ENCODE measurements at places on chromosomes 2 and 18.
A peak's percentile ranks its signal among the peaks of the same experiment; 100 is the strongest.

- DNase-seq = no peak
These were observed 112.1 kb upstream of the RNU4ATAC start for GRCh38 chr2:121418494-121419058.

DNA sequence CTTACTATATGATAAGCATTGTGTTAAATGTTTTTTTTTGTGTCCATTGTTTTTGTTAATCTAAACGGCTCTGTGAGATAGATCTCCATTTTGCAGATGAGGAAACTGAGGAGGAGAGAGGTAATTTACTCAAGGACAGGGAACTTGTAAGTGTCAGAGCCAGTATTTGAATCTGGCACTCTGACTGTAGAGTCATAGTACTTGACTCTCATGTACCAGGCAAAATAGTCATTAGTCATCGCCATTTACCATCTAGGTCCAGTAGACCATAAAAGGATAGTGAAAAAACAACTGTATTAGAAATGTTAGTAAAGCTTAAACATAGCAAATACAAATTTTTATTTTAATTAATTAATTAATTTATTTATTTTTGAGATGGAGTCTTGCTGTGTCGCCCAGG lies 4.8 kb downstream of the PSMD14 start:
- no peak for DNase-seq

DNA sequence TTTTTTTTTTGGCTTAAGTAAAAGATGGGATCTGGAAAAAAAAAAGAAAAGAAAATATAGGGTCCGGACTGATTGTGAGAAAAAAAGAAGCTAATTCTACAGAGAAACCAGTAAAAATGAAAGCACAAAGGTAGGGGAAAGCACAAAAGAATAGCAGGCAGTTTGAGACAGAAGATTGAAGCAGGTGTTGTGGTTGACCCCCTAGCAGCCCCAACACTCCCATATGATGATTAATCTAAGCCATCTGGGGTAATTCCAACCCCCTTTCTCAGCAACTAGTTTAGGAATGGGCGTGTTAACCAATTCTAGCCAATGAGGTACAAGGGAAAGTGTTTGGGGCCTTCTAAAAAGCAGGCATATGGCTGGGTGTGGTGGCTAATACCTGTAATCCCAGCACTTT lies 77.0 kb downstream of the MBD2 start:
- DNase-seq = no peak

DNA sequence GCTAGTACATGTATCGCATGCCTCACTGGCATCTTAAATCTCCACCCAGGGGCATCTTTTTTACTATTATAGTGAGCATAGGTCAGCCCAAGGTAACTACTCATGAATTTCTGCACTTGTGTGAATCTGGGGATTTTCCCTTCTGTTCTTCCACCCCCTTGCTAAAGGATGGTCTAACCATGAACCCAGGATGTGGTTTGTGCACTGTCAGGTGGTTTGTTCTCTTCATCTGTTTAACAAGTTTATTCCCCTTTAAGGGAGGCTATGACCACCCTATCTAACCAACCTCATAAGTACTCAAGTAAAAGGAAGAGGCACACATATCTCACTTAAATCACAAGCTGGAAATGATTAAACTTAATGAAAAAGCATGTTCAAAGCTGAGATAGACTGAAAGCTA lies 243.0 kb downstream of the RPRM start:
- DNase-seq = no peak

- no peak for DNase-seq
These were observed 155.5 kb downstream of the ZFP36L2 start for GRCh38 chr2:43070676-43071502.

DNA sequence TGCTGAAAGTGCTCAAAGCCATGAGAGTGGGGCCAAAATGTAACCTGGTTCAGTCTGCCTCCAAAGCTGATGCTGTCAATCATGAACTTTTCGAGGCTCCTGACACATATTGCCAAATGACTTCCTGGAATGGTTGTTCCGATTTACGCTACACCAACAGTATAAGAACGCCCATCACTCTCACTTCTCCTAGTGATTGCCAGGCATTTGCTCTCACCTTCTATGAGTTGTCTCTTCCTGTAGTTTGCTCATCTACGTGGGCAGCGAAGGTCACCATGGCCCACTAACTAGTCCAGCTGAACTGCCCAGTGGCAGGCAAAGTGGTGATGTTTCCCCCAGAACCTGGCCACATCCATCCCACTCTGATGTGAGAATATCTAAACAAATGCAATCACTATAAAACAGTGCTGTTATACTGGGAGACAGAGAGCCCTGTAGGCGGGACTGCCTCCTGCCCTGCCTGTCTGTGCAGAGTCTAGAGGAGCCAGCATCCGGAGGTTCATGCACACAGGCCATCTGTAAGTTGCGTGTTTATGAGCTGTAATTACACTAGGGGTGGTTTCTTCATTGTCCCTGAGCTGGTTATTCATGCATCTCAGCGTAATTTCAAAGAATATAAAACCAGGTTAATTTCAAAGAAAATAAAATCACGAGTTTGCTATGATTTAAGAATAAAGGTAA lies 8.8 kb upstream of the CABLES1 start:
- DNase-seq = no peak

DNA sequence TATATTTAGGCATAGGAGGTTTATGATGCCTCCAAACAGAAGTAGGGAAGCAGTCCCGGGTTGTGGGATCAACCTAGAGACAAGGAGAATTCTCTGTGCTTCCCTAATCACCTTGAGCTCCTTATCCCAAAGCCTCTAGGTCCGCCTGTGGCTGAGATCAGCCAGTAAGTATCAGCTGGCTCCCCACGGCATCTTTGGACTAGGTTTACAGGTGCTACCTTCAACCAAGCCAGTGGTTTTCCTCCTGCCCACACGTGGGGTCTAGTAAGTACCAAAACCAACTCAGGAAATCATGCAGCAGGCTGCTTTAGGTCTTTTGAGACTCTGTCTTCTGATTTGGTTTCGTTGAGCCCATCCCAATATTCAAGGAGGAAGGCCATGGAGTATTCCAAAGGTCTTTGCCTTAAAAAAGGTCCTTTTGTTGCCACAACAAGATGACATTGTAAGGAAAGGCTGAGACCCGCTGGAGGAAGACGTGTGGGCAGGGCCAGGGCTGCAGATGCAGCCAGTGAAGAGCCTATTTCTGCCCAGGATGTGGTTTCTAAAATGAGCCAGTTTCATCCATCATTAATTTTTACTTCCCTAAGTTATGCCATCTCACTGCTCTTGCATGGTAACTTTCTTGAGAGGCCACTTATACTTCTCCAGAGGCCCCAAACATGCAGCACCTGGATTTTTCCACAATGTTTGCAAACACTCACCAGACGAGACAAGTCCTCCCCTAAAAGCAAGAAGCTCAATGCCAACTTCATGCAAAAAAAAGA lies 248.7 kb downstream of the RNF152 start:
- no peak for DNase-seq

GRCh38 chr2:128643221-128644065 lies 324.8 kb upstream of the HS6ST1 start:
- DNase-seq = no peak

- no peak for DNase-seq
These were observed 226.2 kb downstream of the PIEZO2 start for GRCh38 chr18:10923141-10923540.

DNA sequence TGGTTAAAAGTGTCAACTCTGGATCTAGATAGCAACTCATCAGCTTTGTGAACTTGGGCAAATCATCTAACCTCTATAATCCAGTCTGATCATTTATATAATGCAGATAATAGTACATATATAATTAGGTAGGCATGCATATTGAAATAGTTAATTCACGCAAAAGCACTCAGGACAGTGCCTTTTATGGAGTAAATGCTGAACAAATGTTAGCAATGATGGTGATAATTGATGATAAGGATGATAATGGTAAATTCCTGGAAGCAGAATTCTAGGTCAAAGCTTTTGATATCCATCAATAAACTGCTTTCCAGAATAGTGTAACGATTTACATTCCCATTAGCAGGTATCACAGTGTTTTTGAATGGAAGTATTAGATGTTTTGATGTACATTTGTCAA lies 59.7 kb upstream of the CYP26B1 start:
- DNase-seq = no peak

DNA sequence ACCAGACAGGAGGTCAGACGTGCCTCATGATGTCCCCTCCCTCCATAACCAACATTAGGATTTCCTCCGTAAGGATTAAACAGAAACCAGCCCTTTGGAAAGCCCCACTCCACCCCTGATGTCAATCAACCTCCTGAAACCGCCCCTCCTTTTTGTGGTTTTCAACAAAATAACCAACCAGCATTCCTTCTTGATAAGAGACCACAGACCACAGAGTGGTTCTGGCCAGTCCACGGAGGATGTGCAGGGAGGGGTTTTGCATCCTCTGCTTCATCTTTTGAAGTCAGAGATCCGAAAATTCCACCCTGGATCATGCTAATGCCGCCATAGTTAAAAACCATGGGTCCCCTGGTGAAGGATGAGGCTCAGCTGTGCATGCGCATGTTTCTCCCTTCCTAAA lies 180.0 kb upstream of the CCDC150 start:
- DNase-seq = no peak

DNA sequence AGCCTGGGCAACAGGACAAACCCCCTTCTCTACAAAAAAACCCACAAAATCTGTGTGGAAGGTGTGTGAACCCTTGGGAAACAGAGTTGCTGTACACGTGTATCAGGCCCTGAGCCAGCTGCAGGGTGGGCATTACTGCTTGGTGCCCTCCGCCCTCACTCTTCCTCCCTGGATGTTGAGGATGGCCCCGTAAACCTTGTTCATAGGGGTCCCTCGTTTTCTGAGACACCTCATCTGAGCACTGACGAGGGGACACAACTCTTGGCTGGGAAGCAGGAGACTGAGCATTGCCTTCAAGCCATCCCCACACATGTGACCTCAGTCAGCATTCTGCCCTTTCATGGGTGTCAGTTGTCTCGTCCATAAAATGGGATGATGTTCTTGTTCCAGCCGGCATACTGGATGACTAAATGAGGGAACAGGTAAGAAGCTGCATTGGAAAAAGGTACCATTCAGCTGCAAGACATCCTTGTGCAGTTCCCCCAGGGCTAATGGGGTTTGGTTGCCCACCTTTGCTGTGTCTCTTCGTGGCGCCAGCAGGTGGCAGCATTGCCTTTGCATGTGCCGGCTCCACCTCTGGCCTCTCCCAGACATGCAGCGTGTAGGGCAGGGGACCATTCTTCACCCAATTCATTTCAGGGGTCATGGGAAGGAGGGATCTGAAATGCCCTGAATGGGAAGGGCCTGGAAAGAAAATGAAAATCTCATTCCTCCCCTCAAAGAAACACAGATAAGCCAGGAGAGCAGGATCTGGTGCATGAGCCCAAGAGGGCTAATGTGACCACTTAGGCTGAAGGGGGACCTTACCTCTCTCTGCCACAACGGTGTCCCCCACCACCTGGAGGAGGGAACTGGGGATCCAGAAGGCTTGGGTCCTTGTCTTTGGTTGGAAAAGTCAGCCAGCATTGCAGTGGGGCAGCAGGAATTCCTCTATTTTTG lies 36.4 kb upstream of the HAAO start:
- DNase-seq = peak; percentile 48

DNA sequence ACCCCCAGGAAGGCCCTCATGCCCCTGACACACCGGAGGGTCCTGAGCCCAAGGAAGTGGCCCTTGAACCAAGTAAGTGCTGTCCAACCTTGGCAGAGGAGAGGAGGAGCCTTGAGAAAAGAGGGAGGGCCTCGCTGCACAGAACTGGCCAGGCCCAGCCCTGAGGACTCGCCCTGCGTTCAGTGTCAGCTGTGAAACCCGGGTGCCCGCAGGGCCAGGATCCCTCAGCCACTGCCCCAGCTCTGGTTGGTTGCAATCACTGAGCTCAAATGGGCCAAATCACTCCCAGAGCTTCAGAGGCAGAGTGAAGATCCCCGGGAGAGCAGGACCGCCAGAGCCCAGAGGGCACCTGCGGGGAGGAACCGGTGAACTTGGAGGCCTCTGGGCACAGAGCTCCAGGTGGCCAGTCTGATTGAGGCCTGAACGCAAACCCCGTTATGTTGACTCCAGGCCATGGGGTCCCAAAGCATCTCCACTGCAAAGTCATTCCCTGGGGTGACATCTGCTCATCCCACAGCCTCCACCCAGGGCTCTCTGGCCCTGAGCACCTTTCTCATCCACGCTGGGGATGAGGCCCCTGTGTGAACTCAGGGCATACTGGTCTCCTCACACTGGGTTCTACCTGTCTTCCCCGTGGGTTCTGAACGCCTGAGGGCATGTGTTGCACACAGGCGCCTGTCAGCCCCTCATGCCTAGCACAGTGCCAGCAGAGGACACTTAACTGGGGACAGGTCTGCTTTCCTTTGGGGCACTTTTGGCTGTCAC lies 11.9 kb downstream of the GBX2 start:
- no peak for DNase-seq

GRCh38 chr2:215432759-215433594 lies 2.9 kb downstream of the FN1 start:
- no peak for DNase-seq

GRCh38 chr2:195795879-195796278 lies 138.9 kb downstream of the SLC39A10 start:
- DNase-seq = no peak

DNA sequence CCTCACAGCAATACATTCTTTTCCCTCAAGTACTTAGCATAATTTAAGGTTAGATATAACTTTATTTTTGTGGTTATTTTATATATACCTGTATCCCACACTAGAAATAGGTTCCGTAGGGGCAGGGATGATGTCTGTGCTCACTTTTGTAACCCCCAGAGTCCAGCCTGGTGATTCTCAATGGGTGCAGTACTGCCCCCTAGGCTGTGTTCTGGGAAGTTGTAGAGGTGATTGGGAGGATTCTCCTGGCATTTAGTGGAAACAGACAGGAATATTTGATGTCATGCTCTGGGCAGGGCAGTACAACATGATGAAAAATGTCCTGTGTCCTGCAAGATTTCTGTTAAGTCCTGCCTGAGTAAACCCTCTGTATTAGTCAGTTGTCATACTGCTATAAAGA lies 333.3 kb downstream of the PLCL1 start:
- no peak for DNase-seq

DNA sequence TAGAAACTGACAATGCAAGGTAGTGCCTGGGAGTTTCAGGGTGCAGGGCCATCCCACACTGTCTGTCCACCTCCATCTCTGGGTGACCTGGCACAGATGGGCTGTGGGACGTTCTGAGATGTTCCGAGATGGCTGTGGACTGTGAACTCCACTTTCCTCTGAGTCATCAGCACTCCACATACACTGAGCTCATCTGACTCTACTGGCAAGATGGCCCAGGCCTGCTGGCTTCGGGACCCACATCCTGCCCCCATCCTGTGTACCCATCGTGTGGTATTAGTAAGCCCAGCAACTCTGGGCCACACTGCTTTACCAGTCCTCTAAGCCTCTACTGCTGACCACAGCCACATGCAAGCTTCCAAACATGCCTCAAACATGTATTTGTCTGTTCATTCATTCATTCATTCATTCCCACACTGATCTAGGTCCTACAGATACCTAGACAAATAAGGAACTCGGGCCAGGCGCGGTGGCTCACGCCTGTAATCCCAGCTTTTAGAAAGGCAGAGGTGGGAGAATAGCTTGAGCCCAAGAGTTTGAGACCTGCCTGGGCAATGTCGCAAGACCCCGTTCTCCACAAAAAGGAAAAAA lies 124.8 kb upstream of the CXCR4 start:
- DNase-seq = no peak

- DNase-seq = no peak
These were observed 63.2 kb downstream of the ADCY3 start for GRCh38 chr2:24856791-24857211.
